ENCODE measurements at places on chromosomes 16 and 17. TPM values are rescaled to one million over a fixed set of nuclear protein-coding genes. Genes with fewer than 3 reads are reported as not detected.

The CCL8 gene
- not detected for polyA plus RNA-seq

DNA sequence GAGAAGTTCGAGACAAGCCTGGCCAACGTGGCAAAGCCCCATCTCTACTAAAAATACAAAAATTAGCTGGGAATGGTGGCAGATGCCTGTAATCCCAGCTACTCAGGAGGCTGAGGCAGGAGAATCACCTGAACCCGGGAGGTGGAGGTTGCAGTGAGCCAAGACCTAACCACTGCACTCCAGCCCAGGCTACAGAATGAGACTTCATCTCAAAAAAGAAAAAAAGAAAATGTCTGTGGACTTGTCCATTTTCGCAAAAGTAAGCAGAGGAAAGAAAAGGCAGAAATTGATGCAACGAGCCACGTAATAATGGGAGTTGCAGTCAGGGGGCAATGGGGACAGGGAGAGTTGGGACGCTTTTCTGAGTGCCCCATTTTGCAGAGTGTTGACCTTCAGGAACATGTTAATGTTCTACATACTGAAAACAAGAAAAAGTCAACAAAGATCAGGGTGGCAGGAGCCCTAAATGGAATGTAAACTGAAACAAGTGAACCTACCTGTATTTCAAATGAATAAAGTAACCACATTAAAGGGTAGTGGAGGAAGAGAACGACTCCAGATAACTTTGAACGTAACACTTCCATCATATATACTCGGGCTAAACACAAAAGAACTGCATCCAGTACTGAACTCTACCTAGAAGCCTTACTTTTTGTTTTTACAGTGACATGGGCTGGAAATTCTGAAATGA is 76.4 kb downstream of the CNGB1 start:
- H3K27ac ChIP-seq = peak overlapping the region; percentile 63
- no peaks in the 10 kb centered on the region for H3K27me3 ChIP-seq
- no peak for DNase-seq
- H3K4me1 ChIP-seq = peaks cover 9% of the 10 kb centered on the region

DNA sequence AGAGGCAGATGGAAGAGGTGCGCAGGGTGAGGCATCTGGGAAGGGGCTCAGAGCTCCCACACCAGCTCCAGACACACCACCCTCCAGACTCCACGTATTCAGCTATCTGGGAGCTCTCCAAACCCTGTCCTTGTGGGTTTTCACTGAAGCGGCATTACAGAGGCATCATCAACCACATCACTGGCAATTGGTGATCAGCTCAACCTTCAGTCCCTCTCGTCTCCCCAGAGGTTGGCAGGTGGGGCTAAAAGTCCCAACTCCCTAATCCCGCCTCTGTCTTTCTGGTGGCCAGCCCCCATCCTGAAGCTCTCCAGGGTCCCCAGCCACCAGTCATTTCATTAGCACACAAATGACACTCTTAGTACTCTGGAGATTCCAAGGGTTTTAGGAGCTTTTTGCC is 123.9 kb downstream of the KCNJ12 start:
- no peaks in the 10 kb centered on the region for H3K36me3 ChIP-seq
- H3K4me3 ChIP-seq = no peak overlapping the region
- H3K27me3 ChIP-seq = peaks cover 5% of the 10 kb centered on the region
- no peak for DNase-seq
- H3K4me1 ChIP-seq = no peaks in the 10 kb centered on the region

DNA sequence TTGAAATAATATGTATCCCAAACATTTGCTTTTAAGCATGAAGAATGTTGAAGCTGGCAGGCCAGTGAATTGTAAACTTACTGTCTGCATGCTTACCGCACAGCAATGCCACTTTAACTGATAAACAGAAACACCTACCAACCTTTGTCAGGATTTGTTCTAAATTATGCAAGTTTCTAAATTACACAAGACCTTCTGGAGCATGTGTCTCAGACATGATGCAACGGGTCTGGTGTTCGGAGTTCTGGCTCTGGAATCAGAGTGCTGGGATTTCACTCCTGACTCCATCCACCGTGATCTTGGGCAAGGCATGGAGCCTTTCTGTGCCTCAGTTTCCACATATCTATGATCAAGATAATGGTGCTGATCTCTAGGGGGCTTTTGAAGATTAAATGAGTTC is 111.2 kb downstream of the CCT6B start:
- no peaks in the 10 kb centered on the region for H3K36me3 ChIP-seq
- H3K4me3 ChIP-seq = no peak overlapping the region
- no peak for DNase-seq
- H3K27me3 ChIP-seq = no peaks in the 10 kb centered on the region

- no peaks in the 10 kb centered on the region for H3K36me3 ChIP-seq
- no peaks in the 10 kb centered on the region for H3K4me1 ChIP-seq
- no peak overlapping the region for H3K27ac ChIP-seq
- DNase-seq = no peak
These were observed 19.6 kb upstream of the MPO start for GRCh38 chr17:58300336-58300735.

The GRIN2C gene
- not detected for polyA plus RNA-seq

- H3K27ac ChIP-seq = no peak overlapping the region
- H3K27me3 ChIP-seq = no peaks in the 10 kb centered on the region
- DNase-seq = no peak
- H3K36me3 ChIP-seq = no peaks in the 10 kb centered on the region
These were observed 18.9 kb upstream of the SLC25A19 start for GRCh38 chr17:75307957-75308731.

The LPO gene
- polyA plus RNA-seq = not detected

The TNP2 gene
- not detected for polyA plus RNA-seq

- H3K27me3 ChIP-seq = no peaks in the 10 kb centered on the region
- H3K36me3 ChIP-seq = no peaks in the 10 kb centered on the region
These were observed 764.7 kb upstream of the KIF2B start for GRCh38 chr17:53058031-53058430.

- DNase-seq = no peak
- no peaks in the 10 kb centered on the region for H3K36me3 ChIP-seq
- no peak overlapping the region for H3K27ac ChIP-seq
- H3K27me3 ChIP-seq = no peaks in the 10 kb centered on the region
- no peak overlapping the region for H3K4me3 ChIP-seq
These were observed 60.5 kb downstream of the SLC5A11 start for GRCh38 chr16:24906199-24906808.

GRCh38 chr17:31744511-31744951 is 114.5 kb downstream of the COPRS start:
- no peak overlapping the region for H3K27ac ChIP-seq
- no peaks in the 10 kb centered on the region for H3K4me1 ChIP-seq
- H3K27me3 ChIP-seq = no peaks in the 10 kb centered on the region
- no peak overlapping the region for H3K4me3 ChIP-seq

The SERPINF2 gene
- polyA plus RNA-seq = 0.96 TPM

DNA sequence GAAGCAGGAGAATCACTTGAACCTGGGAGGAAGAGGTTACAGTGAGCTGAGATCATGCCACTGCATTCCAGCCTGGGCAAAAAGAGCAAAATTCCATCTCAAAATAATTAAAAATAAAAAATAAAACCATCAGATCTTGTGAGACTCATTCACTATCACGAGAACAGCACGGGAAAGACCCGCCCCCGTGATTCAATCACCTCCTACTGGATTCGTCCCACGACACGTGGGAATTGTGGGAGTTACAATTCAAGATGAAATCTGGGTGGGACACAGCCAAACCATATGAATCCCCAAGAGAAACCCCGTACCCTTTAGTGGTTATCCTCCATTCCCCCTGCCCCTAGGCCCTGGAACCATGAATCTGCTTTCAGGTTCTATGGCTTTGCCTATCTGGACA is 15.4 kb upstream of the MGAT5B start:
- DNase-seq = no peak
- H3K27me3 ChIP-seq = peaks cover 3% of the 10 kb centered on the region
- no peak overlapping the region for H3K27ac ChIP-seq
- no peaks in the 10 kb centered on the region for H3K36me3 ChIP-seq
- no peaks in the 10 kb centered on the region for H3K4me1 ChIP-seq

Data from keratinocyte (primary cell).